ENCODE measurements at places on chromosomes 12 and 14. TPM values are rescaled to one million over a fixed set of nuclear protein-coding genes. Genes with fewer than 3 reads are reported as not detected.
A peak's percentile ranks its signal among the peaks of the same experiment; 100 is the strongest.

The NFATC4 gene
- total RNA-seq: 223 TPM

GRCh38 chr14:101176535-101177205 lies 273.1 kb upstream of the RTL1 start:
- H3K4me3 ChIP-seq: no peak overlapping the region
- no peaks in the 10 kb centered on the region for H3K4me1 ChIP-seq
- H3K27me3 ChIP-seq: no peaks in the 10 kb centered on the region
- H3K36me3 ChIP-seq: no peaks in the 10 kb centered on the region

DNA sequence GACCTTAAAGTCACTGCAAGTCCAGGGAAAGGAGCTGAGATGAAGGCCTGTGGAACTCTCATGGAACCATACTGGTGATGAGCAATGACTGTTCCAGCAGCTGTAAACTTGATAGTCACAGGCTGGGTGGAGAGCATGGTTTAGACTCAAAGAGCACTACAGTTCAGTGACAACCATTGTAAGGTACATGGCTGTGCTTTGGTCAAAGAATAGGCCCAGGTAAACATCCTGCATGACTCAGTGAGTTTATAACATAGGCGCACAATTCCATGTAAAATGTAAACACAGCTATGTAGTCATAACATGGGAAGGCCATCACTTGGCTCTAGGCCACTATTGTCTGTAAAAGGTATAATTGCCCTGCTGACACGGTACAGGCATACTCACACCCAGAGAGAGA lies 119.3 kb upstream of the FSCB start:
- H3K27me3 ChIP-seq: no peaks in the 10 kb centered on the region
- H3K4me3 ChIP-seq: no peak overlapping the region
- no peak overlapping the region for H3K27ac ChIP-seq
- no peak for DNase-seq
- H3K36me3 ChIP-seq: no peaks in the 10 kb centered on the region
- H3K4me1 ChIP-seq: no peaks in the 10 kb centered on the region

The MGAT4C gene
- 0.65 TPM for total RNA-seq

- no peak overlapping the region for H3K4me3 ChIP-seq
- H3K4me1 ChIP-seq: peaks cover 17% of the 10 kb centered on the region
- H3K27ac ChIP-seq: no peak overlapping the region
These were observed 40.8 kb downstream of the ANO6 start for GRCh38 chr12:45256721-45257120.

DNA sequence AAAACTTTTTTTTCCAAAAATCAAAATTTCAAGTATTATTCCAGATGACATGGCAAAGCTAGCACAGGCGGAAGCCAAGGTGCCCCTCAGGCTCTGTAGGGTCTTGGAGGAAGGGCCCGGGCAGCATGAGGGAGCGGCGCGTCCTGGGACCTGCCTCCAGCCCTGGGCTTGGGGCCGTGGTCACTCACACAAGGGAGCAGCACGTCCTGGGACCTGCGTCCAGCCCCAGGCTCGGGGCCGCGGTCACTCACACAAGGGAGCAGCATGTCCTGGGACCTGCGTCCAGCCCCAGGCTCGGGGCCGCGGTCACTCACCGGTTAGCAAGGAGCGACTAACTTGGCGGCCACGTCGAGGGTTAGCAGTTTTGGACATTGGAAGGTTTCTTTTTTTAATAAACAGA lies 11.9 kb upstream of the GOLGA3 start:
- no peak overlapping the region for H3K4me3 ChIP-seq
- H3K27me3 ChIP-seq: no peaks in the 10 kb centered on the region
- no peaks in the 10 kb centered on the region for H3K4me1 ChIP-seq
- H3K36me3 ChIP-seq: peaks cover 40% of the 10 kb centered on the region
- H3K27ac ChIP-seq: no peak overlapping the region

- DNase-seq: no peak
- no peak overlapping the region for H3K27ac ChIP-seq
- peaks cover 3% of the 10 kb centered on the region for H3K4me1 ChIP-seq
- no peaks in the 10 kb centered on the region for H3K27me3 ChIP-seq
- no peak overlapping the region for H3K4me3 ChIP-seq
These were observed 121.0 kb upstream of the ARHGAP5 start for GRCh38 chr14:31955936-31956579.

GRCh38 chr12:105559310-105559709 lies 228.8 kb downstream of the C12orf75 start:
- H3K27me3 ChIP-seq: no peaks in the 10 kb centered on the region
- no peak overlapping the region for H3K27ac ChIP-seq
- H3K4me1 ChIP-seq: peaks cover 26% of the 10 kb centered on the region
- no peaks in the 10 kb centered on the region for H3K36me3 ChIP-seq
- DNase-seq: no peak
- H3K4me3 ChIP-seq: no peak overlapping the region

DNA sequence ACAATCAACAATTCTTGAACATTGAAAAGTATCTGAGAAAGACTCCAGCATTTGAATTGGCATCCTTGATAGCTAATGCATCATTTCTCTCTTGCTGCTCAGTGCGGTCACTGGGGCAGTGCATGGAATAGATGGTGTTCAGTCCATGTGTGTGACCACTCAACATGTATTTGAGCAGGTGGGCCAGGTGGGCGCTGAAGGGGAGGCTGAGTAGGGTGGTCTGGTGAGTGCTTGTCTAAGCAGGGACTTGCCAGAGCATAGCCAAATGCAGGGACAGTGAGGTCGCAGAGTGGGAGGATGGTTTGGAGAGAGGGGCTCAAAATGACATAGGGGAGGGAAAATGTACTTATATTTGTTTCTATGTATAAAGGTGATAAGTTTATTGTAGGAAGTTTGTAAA lies 409.0 kb downstream of the TMEM121 start:
- H3K27me3 ChIP-seq: no peaks in the 10 kb centered on the region
- no peaks in the 10 kb centered on the region for H3K36me3 ChIP-seq
- H3K4me1 ChIP-seq: no peaks in the 10 kb centered on the region
- no peak overlapping the region for H3K4me3 ChIP-seq

The TRIM9 gene
- 4.4 TPM for total RNA-seq

The MANSC1 gene
- total RNA-seq: 9.1 TPM

The RACGAP1 gene
- total RNA-seq: 28.3 TPM

DNA sequence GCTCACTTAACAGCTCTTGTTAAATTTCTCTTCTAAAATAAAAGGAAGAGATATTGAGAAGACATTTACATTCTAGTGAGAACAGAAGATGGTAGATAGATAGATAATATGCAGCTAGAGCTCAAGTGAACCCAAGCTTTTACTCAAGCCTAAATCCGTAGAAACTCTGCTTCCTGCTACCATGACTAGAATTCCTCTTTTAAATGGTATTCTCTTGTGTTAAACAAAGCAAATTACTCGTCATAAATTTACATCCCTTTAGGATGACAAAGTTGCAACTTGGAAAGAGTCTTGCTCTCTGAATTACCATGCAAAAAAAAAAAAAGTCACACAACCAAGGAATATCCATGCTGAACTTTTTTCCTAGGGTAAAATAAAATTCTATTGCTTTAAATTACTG lies 160.7 kb upstream of the LRFN5 start:
- H3K4me3 ChIP-seq: no peak overlapping the region
- H3K36me3 ChIP-seq: no peaks in the 10 kb centered on the region
- no peak for DNase-seq
- no peaks in the 10 kb centered on the region for H3K27me3 ChIP-seq

- H3K36me3 ChIP-seq: peaks cover 41% of the 10 kb centered on the region
- H3K4me1 ChIP-seq: no peaks in the 10 kb centered on the region
- no peaks in the 10 kb centered on the region for H3K27me3 ChIP-seq
- H3K27ac ChIP-seq: no peak overlapping the region
- DNase-seq: no peak
These were observed 72.9 kb downstream of the DDX51 start for GRCh38 chr12:132071040-132071810.

DNA sequence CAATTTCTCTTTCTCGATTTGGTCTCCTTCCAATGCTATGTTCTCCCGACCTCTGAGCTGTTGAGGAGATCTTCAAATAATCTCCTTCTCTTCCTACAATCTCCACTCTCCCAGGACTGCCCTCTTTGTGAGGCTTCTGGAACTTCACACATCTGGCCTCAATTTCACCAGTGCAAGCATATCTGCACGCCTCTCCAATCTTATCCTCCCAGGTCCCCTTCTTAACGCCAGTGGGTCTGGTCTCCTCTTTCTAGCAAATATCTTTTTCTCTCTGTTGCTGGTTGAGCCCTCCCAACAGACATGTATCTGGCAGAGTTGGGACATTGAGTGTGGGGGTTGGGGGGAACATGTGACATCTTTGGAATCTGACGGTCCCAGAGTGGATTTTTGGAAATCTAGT lies 17.9 kb downstream of the RTL1 start:
- DNase-seq: no peak
- H3K27ac ChIP-seq: no peak overlapping the region
- H3K27me3 ChIP-seq: peaks cover 34% of the 10 kb centered on the region
- H3K4me1 ChIP-seq: peaks cover 3% of the 10 kb centered on the region

The LPAR5 gene
- total RNA-seq: 0.32 TPM

GRCh38 chr12:12721176-12721751 lies 4.1 kb downstream of the CDKN1B start:
- peak overlapping the region; percentile 99 for H3K27ac ChIP-seq
- H3K36me3 ChIP-seq: peaks cover 51% of the 10 kb centered on the region
- H3K4me1 ChIP-seq: peaks cover 41% of the 10 kb centered on the region
- peak overlapping the region; percentile 97 for H3K4me3 ChIP-seq

The KRT74 gene
- not detected for total RNA-seq

The SMIM41 gene
- not detected for total RNA-seq

- H3K4me1 ChIP-seq: no peaks in the 10 kb centered on the region
- H3K36me3 ChIP-seq: no peaks in the 10 kb centered on the region
- DNase-seq: no peak
These were observed 283.0 kb downstream of the ACSS3 start for GRCh38 chr12:81360916-81361315.

GRCh38 chr12:121364683-121365121 lies 12.5 kb upstream of the ANAPC5 start:
- H3K36me3 ChIP-seq: no peaks in the 10 kb centered on the region
- H3K27me3 ChIP-seq: peaks cover 3% of the 10 kb centered on the region
- H3K27ac ChIP-seq: peak overlapping the region; percentile 94
- peak overlapping the region; percentile 46 for H3K4me3 ChIP-seq
- no peak for DNase-seq
- peaks cover 28% of the 10 kb centered on the region for H3K4me1 ChIP-seq
